Fibroblast of skin of right biceps (primary cell): ENCODE measurements at places on chromosomes 1 and 21.

- DNase-seq = peak; percentile 83
Observed at GRCh38 chr1:12539705-12540579, 78.1 kb downstream of the DHRS3 start.

GRCh38 chr1:50977575-50978143 is 7.6 kb downstream of the CDKN2C start:
- peak; percentile 46 for DNase-seq

DNA sequence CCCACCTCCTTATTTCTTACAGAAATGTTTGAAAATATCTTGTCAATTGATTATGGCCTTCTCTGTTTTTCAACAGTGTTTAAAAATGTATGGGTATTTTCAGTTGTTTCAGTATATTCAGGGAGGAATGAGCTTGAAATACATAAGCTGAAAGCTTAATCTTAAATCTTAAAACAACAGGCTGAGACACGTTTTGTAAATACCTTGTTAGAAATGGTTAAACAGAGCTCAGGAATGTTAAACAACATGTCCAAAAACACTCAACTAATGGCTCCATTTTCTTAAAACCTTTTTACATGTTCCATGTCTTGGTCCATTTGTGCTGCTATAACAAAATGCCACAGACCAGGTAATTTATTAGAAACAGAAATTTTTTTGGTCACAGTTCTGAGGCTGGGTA is 953.8 kb upstream of the ADGRL2 start:
- no peak for DNase-seq

GRCh38 chr21:15682977-15683376 is 46.8 kb upstream of the USP25 start:
- DNase-seq = peak; percentile 58

GRCh38 chr1:169479363-169480066 is 6.2 kb downstream of the SLC19A2 start:
- no peak for DNase-seq

GRCh38 chr1:198088360-198089071 is 68.3 kb upstream of the NEK7 start:
- peak; percentile 76 for DNase-seq

DNA sequence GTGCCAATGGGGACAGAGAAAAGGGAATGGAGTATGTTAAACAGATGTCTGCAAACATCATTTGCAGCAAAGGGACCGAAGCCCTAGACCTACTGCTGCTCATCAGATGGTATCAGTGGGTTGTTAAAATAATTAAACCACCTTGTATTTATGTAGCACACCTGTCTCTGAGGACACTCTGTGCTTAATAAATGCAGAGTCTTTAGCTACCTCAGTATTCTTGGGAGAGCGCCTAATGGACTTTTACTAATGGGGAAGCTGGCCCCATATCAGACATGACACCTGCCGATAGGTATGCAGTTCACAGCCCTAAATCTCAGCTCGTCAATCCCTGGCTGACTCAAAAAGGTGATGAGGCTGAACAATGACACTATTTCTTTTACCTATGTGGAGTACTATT is 54.4 kb downstream of the SYT6 start:
- DNase-seq = no peak

GRCh38 chr1:159705251-159705903 is 9.0 kb downstream of the CRP start:
- DNase-seq = no peak

- DNase-seq = peak; percentile 77
Observed at GRCh38 chr1:170662561-170663403, 1.1 kb upstream of the PRRX1 start.
